ENCODE measurements at places on chromosomes 6 and 20.

GRCh38 chr6:83633149-83633548 lies 75.8 kb downstream of the SNAP91 start:
- DNase-seq = no peak

- peak; percentile 84 for DNase-seq
Observed at GRCh38 chr6:42043787-42044475, 6.4 kb upstream of the TAF8 start.

DNA sequence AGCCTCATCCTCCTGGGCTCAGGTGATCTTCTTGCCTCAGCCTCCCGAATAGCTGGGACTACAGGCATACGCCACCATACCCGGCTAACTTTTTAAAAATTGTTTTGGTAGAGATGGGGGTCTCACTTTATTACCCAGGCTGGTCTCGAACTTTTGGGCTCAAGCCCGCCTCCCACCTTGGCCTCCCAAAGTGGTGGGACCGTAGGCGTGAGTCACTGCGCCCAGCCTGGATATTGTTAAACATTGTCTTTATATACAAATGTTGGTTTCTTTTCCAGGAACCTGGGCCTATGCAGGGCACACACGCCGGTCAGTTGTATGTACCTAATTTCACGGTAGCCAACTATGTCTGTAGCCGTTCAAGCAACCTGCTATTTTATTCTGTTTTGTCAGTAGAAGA lies 60.1 kb downstream of the SYNJ2 start:
- DNase-seq = no peak

DNA sequence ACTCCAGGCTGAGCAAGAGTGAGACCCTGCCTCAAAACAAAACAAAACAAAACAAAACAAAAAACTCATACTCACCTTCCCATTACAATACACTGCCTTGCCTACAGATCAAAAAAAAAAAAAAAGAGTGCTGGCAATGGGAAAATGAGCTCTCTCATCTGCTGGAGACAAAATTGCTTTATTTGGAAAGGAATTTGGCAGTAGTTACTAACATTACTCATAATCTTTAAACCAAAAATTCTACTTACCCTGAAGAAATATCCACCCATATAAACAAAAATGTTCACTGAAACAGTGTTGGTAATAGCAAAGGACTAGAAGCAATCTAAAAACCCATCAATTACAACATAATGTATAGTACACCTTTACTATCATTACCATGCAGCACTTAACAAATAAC lies 120.4 kb downstream of the RNGTT start:
- no peak for DNase-seq

GRCh38 chr20:41989935-41990635 lies 371.9 kb upstream of the CHD6 start:
- DNase-seq = no peak

GRCh38 chr6:139642346-139642745 lies 267.9 kb upstream of the CITED2 start:
- no peak for DNase-seq
